ENCODE measurements at places on chromosomes 5 and 9.
A peak's percentile ranks its signal among the peaks of the same experiment; 100 is the strongest.

- no peak for DNase-seq
- no peak overlapping the region for H3K4me3 ChIP-seq
- peaks cover 27% of the 10 kb centered on the region for H3K27me3 ChIP-seq
- no peaks in the 10 kb centered on the region for H3K36me3 ChIP-seq
Measured at GRCh38 chr9:32581512-32582143, 8.7 kb upstream of the NDUFB6 start.

- H3K4me3 ChIP-seq, result no peak overlapping the region
- peaks cover 20% of the 10 kb centered on the region for H3K27me3 ChIP-seq
- H3K27ac ChIP-seq, result no peak overlapping the region
- no peaks in the 10 kb centered on the region for H3K36me3 ChIP-seq
- DNase-seq, result no peak
- H3K4me1 ChIP-seq, result no peaks in the 10 kb centered on the region
Measured at GRCh38 chr9:115593587-115594091, 475.7 kb upstream of the TNC start.

DNA sequence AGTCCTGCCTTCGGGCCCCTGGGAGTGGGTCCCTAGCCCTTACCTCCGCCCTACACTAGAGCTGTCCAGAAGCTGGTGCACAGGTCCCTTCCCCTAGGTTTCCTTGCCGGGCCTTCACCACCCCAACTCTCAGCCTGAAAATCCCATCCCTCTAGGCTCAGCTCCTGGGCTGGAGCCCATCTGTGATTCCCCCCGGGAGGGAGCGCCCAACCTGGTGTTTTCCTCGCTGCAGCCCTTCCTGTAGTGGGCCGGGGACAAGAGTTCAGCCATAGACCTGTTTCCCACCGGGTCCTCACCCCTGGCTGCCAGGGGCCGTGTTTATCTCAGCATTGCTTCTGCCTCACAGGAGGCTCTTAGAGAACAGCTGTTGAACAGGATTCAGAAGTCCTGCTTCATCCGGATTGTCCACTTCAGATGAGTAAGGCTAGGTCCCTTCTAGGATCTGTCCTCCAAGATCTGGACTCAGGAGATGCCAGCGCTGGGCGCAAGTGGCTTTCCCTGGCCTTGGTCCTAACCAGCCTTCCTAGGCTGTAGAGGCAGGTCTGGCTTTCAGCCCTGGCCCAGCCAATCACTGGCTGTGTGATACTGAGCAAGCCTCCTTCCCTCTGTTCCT, 965 bp downstream of the GLIPR2 start:
- H3K27ac ChIP-seq, result peak overlapping the region; percentile 88
- H3K4me3 ChIP-seq, result peak overlapping the region; percentile 87
- H3K36me3 ChIP-seq, result peaks cover 8% of the 10 kb centered on the region
- peaks cover 64% of the 10 kb centered on the region for H3K4me1 ChIP-seq
- H3K27me3 ChIP-seq, result no peaks in the 10 kb centered on the region

- DNase-seq, result no peak
- no peak overlapping the region for H3K27ac ChIP-seq
- no peaks in the 10 kb centered on the region for H3K4me1 ChIP-seq
- peaks cover 2% of the 10 kb centered on the region for H3K27me3 ChIP-seq
Measured at GRCh38 chr5:102792705-102793104, 37.6 kb downstream of the PAM start.

- H3K4me3 ChIP-seq, result no peak overlapping the region
- H3K27ac ChIP-seq, result peak overlapping the region; percentile 5
- DNase-seq, result no peak
- no peaks in the 10 kb centered on the region for H3K36me3 ChIP-seq
- peaks cover 12% of the 10 kb centered on the region for H3K4me1 ChIP-seq
- H3K27me3 ChIP-seq, result no peaks in the 10 kb centered on the region
Measured at GRCh38 chr9:68505681-68506409, 34.8 kb downstream of the TMEM252 start.
